Left renal pelvis (tissue), 4 donors: ENCODE measurements at places on chromosomes 7 and 10.

- DNase-seq, result no peak
Observed at GRCh38 chr7:141409801-141410329, 141.3 kb upstream of the AGK start.

GRCh38 chr10:52778511-52779392 lies 6.2 kb upstream of the MBL2 start:
- peak; percentile 33 for DNase-seq

DNA sequence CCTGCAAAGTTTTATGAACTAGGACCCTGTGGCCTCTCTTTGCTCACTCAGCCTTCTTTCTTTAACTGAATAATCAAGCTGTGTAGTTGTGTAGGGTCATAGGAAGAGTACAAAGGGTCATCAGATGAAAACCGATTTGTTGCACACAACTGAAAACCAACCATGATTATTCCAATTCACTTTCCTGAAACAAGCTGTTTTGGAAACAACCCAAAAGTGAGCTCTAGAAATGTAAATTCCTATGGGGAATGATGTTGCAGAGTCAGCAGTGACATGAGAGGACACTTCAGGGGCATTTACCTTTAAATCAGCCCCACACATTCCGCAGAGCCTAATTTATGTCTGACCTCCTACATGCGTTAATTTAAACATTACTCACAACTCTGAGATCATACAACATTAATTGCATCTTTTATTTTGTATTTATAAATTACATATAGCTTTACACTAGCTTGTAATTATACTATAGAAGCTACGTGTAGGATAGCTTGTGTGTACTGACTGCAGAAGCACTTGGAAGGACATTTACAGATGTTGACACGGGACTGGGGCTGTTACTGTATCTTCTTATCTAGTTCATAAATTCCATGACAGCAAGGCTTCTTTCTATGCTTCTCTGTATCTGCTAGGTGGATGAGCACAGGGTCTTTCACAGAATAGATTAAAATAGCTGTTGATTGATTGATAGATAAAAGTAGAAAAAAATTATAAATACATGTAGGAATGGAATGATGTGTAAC lies 139.9 kb upstream of the AKR1E2 start:
- DNase-seq, result no peak

GRCh38 chr7:300048-300447 lies 10.1 kb downstream of the FOXL3 start:
- DNase-seq, result no peak

GRCh38 chr7:106050746-106051117 lies 61.4 kb downstream of the SYPL1 start:
- DNase-seq, result no peak

DNA sequence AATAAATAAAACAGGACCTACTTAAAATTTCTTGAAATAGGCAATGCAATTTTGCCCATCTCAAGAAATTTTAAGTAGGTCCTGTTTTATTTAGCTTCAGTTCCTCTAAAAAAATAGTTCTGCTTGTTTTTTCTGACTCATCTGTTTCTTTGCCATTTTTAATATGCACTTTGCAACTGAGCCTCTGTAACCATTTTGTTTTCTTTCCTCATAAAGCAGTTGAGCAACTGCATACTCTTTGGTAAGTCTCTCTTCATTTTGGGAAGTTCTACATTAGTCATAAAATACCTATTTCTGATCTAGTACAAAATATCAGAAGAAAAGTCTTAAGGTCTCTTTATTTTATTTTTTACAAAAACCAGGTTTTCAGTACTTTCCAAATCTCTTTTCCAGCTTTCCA lies 18.0 kb downstream of the TAS2R40 start:
- DNase-seq, result no peak

DNA sequence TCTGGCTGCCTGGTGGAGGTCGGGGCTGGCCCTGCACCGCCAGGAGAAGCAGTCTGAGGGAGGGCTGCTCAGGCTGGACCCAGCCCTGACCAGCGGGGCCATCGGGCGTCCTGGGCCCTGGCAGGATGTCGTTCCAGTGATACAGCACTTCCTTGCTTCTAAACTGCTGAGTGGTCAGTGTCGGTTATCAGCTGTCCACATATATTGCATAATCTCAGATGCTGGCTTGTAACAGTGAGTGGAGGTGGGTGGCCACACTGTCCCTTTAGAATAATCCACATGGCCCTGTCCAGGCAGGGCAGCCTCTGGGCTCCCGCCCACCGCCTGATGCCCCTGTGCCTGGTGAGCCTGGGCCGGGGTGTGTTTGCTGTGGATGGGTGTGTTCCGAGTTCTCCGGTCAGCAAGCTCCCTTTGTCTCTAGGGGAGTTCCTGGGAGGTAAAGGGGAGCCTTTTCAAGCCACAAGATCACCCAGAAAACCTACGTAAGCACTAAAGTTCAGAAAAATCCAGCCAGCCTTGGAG lies 86.1 kb downstream of the LHPP start:
- DNase-seq, result no peak

GRCh38 chr7:44145969-44146911 lies 5.1 kb upstream of the MYL7 start:
- no peak for DNase-seq

DNA sequence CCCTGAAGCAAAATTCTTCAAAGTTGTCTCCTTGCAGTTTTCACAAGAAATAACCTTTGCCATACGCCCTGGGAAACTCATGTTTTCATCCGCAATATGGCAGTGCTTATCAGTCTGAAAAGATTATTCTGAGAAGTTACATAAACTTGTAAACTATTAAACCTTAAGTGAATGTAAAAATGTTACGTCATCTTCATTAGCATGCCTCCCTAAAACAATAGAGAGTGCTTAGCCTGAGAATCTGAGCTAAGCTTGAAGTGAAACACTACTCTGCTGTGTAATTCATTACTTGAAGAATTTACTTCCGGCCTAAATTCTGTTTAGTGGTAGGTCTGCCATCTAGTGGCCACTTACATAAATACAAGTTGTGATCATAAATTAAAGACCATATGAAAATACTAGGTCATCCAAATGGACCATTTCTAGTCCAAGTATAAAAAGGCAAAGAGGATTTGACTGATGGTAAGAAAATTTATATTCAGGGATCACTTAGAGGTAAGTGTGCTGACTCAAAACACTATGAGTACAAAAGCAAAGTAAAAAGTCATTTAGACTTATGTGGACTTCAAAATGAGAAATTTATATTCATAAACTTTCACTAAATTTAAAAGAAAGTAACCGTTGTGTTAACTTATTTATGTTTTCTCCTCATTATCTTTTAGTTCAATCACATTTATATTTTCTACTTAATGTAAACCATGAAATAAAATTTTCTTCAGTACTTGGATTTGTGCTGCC lies 745.1 kb upstream of the LRRTM3 start:
- peak; percentile 27 for DNase-seq

DNA sequence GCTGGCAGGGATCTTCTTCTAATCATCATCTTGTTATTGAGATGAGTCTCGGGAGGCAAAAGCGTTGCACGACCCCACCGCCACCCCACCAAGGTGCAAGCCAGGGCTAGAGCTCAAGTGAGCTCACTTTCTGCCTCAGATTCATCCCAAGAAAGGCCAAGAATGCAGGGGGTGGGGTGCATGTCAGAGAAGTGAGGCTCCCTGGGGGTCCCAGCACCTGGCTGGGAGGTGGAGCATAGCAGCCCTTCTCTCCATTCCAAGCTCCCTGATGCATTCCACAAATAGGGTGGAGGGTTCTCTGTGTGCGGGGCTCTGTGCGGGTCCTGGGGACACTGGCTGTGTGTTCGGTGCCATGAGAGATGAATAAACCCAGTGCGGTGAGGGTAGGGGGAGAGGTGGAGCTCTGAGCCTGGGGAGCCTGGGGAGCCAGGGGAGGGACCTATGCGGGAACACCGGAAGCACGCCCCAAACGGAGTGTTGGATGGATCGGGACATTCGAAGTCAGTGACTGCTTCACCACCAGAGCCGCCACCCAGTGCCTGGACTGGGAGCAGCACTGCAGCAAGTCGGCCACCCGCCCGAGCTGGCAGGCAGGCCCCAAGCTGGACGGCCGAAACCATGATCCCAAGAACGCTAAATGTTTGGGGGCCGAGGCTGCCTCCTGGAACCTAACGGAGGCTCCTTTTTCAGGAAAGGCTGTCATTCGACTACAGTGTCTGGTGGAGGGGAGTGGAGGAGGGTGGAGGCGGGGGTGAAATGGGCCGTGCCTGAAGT lies 17.9 kb upstream of the HMX3 start:
- no peak for DNase-seq
